Putamen (tissue), 1 donor: ENCODE measurements at places on chromosomes 11 and 22.
A peak's percentile ranks its signal among the peaks of the same experiment; 100 is the strongest.

GRCh38 chr22:36197514-36198146 lies 4.0 kb downstream of the APOL4 start:
- DNase-seq: no peak

- no peak for DNase-seq
Observed at GRCh38 chr11:363948-364761, 5.1 kb upstream of the B4GALNT4 start.

- DNase-seq: no peak
Observed at GRCh38 chr11:25068451-25068850, 571.6 kb downstream of the LUZP2 start.

GRCh38 chr11:129224538-129224937 lies 32.4 kb upstream of the ARHGAP32 start:
- no peak for DNase-seq

- peak; percentile 86 for DNase-seq
Observed at GRCh38 chr11:131533998-131534397, 163.6 kb downstream of the NTM start.

GRCh38 chr11:117809236-117810055 lies 12.4 kb upstream of the DSCAML1 start:
- peak; percentile 84 for DNase-seq

GRCh38 chr11:62124186-62125113 lies 639 bp downstream of the INCENP start:
- no peak for DNase-seq

GRCh38 chr11:86593833-86594232 lies 78.6 kb downstream of the ME3 start:
- DNase-seq: no peak

- DNase-seq: no peak
Observed at GRCh38 chr11:104883342-104883741, 14.9 kb downstream of the CASP12 start.

GRCh38 chr22:45036154-45036553 lies 26.3 kb upstream of the PHF21B start:
- no peak for DNase-seq

- peak; percentile 75 for DNase-seq
Observed at GRCh38 chr11:6443269-6444003, 2.6 kb upstream of the HPX start.

- DNase-seq: no peak
Observed at GRCh38 chr22:17977371-17977770, 47.0 kb downstream of the MICAL3 start.
